NCI-H82 (cell line): ENCODE measurements at places on chromosomes 3 and 15.

DNA sequence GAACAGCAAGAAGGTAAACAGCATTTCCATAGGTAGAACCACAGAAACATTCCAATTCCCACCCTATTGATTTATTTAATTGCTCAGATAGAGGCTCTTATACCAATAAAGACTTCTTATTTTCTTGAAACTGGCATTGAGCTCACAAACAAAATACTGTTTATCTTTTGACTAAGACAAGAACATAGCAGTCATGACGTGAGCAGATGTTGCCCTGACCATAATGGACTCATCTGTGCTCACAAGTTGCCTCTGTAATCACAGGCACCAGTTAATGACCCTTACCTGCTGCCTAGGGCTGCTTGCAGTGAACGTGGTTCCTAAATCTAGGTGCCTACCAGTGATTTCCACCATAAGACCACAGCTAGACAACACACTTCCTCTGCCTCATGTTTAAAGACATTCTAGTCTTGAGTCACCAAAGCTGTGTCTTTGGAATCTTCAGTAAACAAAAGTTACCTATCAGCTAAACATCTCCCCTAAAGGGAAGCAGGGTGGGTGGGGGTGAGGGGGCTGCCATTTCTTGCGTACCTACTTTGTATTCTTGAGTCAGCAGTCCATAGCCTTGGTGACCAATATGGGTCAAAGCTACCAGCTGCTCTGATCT is 2.1 kb downstream of the FYCO1 start:
- DNase-seq, result peak; percentile 29

DNA sequence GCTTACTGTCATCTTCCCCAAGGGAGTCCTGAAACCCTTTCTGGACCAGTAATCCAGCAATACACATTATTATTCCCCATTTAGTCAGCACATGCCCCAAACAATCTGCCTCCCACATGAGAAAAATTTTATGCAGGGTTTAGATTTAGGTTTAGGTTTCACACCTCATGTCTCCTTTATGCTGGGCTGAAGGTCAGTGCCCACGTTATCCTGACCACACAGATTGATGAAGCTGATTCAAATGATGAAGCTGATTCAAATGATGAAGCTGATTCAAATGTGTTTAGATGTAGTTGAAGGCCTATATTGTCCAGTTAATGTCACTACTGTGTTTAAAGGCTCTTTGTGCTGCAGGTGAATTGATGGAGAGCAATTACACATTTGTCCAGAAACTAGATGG is 18.1 kb upstream of the ZBED2 start:
- no peak for DNase-seq

GRCh38 chr15:57323806-57324589 is 52.3 kb upstream of the CGNL1 start:
- peak; percentile 88 for DNase-seq

- no peak for DNase-seq
Measured at GRCh38 chr3:196842567-196843434, 24.9 kb upstream of the SENP5 start.
